CD4-positive, alpha-beta T cell treated with Interferon gamma for 1 hour (primary cell): ENCODE measurements at places on chromosomes 6 and 20.

DNA sequence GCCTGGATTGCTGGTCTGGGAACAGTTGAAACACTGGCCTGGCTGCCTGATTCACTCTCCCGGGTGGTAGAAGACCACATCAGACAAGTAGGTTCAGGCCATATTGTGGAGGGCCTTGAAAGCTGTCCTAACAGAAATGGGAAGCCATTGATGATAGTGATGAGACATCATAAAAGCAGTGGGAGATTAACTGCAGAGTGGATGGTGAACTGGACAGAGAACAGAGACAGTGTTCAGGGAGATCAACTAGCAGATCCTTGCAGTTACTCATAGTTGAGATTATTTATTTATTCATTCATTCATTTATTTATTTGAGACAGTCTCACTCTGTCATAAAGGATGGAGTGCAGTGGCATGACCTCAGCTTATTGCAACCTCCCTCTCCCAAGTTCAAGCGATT lies 30.2 kb upstream of the MCM3 start:
- DNase-seq, result no peak

DNA sequence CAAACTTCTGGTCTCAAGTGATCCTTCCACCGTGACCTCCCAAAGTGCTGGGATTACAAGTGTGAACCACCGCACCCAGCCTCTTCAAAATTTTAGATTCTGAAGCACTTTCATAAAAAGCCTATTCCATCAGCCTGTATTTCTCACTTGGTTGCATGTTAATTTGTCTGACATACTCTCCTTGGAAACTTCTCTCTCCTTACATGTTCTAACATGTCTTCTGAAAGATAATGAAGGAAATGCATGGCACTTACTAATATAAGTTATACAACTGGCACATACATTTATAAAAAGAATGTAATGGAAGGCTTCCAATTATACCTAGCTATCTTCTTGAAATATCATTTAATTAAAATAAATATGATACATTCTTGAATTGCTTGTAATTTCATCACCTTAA lies 597.5 kb downstream of the TBC1D32 start:
- no peak for DNase-seq

DNA sequence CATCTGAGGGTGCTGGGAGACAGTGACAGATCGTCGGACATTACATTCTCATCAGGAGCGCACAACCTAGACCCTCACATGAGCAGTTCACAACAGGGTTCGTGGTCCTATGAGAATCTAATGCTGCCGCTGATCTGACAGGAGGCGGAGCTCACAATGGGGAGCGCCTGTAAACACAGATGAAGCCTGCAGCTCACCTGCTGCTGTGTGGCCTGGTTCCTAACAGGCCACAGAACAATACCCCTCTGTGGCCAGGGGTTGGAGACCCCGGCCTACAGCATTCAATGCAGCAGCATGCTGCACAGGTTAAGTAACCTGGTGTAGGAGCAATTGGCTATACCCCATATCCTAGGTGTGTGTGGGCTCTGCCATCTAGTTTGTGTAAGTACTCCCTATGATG lies 19.5 kb downstream of the ANKRD60 start:
- DNase-seq, result no peak

DNA sequence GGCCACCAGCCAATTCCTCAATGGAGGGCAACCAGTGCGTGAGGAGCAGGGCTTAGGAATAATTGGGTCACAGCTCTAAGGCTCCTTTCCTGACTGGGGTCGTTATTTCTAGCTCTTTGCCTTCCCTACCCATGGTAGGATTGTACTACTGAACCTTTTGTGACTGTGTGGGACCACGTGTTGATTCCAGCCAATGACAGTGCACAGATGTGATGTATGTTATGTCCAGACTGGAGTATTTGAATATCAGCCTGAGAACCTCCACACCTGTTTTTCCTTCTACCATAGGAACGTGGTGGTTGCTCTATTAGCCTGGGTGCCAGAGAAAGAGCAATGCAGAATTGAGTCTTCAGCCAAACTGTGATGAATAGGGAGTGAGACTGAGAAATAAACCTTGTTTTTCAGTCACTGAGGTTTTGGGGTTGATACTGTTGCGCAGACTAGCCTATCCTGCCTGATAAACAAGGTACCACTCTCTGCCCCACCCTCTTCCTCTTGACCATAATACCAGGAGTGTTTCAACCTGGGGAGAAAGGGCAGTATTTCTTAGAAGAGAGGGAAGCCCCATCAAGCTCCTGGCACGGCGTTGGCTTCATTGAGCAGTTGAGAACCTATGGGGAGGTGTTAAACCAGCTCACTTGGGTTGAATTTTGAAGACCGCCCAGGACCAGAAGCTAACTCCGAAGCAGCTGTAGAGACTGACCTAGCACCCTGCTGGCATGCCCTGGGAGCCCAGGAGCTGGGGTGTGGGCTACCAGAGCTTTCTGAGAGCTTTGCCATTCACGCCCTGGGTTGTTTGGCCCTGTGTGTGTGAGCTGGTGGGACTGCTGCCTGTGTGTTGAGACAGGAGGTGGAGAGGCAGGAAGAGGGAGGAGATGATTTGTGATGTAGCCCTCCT lies 105.5 kb upstream of the BACH2 start:
- peak; percentile 12 for DNase-seq

DNA sequence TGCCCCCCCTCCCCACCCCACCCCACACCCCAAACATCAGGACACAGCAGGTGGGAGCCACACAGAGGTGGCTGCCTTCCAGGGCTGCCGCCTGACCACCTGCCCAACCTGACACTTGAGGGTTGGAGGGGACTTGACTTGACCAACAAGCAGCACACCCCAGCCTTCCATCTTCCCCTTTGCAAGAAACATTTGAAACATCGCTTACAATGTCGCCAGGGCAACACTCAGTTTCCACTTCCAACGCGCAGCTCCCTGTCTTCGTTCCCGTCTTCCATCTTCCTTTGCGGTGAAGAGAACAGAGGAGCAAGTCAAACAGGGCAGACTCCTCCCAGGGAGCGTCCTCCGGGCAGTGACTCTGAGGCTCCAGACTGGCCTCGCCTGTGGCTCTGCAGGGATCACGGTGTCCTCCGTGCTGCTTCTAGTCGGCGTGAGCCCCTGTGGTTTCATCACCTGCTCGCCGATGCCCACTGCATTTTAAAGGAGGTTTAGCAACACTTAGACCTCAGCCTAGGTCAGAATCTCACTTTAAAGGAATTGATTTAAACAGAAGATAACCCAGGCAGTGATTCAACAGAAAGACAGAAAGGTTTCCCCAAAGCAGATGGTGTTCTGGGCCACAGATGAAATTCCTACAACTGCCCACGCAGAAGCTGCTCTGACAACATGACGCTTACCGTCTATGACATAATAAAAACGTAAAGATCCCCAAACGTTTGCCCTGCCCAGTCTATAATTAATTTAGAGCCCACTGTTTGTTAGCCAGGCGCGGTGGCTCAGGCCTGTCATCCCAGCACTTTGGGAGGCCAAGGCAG lies 130.8 kb downstream of the TAF4 start:
- DNase-seq, result no peak

- DNase-seq, result no peak
Measured at GRCh38 chr6:22590423-22590822, 21.1 kb downstream of the HDGFL1 start.

- no peak for DNase-seq
Measured at GRCh38 chr20:4041748-4042411, 26.5 kb upstream of the RNF24 start.

- no peak for DNase-seq
Measured at GRCh38 chr6:20873425-20874190, 339.4 kb downstream of the CDKAL1 start.

- no peak for DNase-seq
Measured at GRCh38 chr6:137931849-137932465, 64.9 kb downstream of the TNFAIP3 start.

- DNase-seq, result peak; percentile 21
Measured at GRCh38 chr20:36969478-36970186, 18.1 kb upstream of the SAMHD1 start.

- DNase-seq, result no peak
Measured at GRCh38 chr6:113697632-113698410, 159.3 kb upstream of the MARCKS start.

DNA sequence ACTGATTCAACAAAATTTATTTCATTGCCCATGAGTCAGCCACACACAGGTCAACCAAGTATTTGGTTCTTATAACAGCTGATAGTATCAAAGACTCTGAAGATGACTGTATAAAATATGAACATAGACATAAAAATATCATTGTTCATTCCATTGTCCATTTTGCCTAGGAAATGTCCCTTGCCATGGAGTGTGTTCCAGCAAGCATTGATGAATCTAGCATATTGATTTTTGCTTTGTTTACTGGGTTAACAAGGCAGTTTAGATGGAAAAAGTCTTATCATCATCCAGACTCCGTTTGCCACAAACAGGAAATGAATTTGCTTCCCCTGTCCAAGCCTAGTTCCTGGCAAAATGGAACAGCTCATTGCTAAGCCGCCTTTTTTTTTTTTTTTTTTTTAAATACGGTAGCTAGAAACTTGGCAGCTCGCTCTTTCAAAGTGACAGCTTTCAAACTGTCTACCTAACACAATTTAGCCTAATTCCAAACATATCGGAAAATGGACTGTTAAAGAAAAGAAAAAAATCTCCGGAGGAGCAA lies 7.5 kb downstream of the F13A1 start:
- DNase-seq, result no peak

DNA sequence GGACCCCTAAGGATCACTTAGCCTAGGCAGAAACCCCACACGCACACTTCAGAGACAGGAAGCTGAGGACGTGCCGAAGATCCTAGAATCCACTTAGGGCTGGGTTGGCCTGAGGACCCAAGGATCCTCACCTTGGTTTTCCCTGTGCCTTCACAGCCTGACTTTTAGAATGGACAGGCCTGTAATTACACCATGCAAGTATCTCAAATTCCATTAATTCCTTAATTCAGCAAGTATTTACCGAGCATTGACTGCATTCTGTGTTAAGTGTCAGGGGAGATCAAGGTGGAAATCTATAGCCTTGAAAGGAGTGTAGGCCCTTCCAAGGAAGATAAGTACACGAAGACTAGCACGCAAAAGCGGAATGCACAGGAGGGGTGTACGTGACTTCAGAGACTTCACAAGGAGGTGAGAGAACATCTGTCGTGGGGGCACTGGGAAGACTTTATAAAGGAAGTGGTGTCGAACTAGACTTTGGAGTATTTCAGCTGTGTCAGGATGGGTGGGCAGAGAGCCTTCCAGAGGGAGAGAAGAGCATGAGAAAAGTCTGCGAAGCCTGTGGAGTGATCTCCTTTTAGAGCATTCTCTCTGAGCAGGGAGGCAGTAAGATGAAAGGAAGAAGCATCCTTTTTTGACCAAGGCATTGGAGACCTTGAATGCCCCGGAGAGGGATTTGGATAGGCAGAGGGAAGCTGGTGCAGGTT lies 4.0 kb downstream of the DSP start:
- no peak for DNase-seq

DNA sequence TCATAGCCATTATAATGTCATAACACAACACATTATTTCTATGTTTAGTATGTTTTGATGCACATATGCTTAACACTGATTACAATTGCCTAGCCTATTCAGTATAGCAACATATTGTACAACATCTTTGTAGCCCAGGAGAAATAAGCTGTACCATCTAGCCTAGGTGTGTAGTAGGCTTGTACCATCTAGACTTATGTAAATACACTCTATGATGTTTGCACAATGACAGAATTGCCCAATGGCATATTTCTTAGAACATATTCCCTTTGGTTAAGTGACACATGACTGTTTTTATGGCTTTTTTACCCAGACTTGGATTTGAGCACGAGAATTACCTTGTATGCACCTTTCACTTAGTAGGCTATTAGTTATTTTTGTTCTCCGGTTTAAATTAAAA lies 64.5 kb upstream of the HIVEP1 start:
- DNase-seq, result no peak

DNA sequence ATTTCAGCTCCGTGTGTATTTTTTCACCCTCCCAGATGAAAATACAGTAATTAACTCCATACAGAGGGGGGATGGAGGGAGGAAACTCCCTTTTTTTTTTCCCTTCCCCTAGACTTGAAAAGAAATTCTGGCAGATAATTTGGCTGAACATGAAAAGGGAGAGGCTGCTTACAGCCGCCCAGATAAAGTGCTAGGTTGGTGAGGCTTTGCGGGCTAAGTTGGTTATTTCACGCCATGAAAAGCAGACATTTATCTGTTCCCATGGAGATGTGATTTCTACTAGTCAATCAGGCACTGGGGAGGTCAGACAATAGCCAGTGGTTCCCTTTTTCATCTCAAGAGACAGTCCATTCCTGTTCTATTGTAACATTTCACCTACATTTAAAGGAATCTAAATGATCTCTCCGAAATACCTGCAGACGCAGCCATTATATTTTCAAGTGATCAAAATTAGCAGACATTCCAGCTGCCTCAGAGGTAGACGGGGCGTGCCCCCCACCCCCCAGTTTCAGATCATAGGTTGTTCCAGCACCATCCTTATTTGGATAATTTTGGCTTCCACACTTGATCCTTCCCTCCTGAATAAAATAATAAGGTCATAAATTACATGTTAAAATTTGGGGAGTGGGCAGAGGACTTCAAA lies 143.9 kb upstream of the ZNF217 start:
- no peak for DNase-seq

- no peak for DNase-seq
Measured at GRCh38 chr6:8627085-8627861, 191.9 kb upstream of the SLC35B3 start.

GRCh38 chr6:151498327-151498726 lies 4.5 kb downstream of the CCDC170 start:
- DNase-seq, result no peak

DNA sequence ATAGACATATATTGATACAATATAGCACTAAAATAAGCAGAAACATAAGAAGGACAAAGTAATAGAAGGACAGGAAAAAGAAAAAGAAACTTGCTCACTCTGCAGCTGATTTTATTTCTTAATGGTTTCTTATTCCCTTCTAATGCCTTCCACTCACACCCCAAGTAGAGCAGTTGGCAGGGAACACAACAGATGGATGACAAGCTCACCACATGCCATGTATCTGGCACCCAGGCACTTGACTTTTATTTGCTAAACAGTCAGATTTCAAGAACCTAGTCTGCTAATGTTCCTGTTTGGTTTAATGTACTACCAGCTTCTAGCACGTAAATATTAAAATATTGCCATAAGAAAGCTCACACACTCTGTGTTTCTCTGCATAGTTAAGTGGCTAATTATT lies 87.1 kb downstream of the COL19A1 start:
- DNase-seq, result no peak

DNA sequence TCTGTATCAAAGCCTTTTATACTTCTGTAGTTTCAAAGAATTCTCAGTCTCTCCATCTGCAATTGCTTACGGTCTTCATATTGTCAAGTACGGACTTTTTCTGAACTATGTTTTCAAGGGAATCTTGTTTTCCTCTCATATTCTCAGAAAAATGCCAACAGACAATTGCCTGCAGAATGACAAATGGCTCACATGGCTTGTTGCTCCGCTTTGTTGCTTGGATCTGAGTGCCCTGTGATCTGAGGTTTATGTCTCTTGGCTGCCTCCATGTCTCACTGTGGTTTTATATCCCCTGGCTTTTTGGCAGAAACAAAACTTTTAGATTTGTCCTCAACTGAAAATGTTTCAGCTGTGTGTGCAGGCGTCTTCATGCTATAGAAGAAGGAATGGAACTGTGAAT lies 285.4 kb upstream of the CHD6 start:
- DNase-seq, result no peak

- DNase-seq, result no peak
Measured at GRCh38 chr6:4344317-4344899, 209.0 kb upstream of the ECI2 start.
